ENCODE measurements at places on chromosomes 12 and 14. TPM values are rescaled to one million over a fixed set of nuclear protein-coding genes. Genes with fewer than 3 reads are reported as not detected.

The ANAPC5 gene
- 198 TPM for polyA plus RNA-seq

DNA sequence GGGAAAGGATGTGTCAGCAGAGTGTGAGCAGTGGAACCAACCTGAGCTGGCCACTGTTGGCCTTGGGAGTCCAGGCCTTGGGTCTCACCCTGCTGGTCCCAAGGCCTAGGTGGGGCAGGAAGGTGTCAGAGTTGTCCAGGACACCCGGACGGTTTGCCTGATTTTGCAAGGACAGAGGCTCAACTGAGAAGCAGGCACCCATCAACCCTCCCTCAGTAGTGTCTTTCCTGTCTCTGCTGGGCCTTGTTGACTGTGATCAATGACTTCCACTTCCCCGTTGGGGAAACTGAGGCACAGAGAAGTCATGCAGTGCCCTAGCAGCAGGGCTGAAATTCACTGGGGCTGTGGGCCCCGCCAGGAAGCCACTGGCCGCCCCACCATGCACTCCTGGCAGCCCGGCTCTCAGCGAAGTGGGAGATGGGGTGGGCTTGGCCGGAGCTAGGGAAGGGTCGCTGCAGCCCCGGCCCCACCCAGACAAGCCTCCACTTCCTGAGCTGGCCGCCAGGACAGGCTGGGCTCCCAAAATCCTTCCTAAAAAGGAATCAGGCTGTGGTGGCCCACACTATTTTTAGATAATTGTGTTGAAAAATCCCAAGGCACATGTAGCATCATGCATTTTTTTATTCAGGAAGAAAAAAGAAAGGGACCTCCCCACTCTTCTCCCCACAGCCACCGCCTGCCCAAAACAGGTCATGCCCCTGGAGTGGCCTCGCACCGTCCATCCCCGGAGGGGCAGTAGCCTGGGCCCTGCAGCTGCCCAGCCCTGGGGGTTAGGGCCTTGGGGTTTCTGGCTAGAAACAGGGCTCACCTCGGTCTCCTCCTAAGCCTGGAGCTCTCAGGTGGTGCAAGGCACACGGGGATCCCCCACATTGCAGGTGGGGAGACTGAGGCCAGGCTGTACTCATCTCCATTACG is 127.4 kb downstream of the CALM1 start:
- no peak for DNase-seq

The DCN gene
- not detected for polyA plus RNA-seq

DNA sequence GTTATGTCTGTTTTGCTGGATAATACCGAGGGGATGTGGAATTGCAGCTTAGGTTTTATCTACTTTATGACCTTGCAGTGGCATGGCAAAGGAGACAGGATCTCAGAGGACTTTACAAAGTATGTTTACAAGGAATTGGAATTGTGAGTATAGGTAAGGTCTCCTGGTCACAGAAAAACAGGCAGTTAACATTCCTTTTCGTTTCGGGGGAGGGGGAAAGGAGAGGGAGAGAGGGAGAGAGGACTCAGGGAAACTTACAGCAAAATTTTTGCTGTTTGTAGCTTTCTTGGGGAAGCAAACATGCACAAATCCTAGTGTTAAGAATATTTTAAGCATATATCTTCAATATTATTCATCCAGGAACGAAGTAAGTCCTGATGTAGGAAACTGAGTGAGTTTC is 590.5 kb upstream of the LRFN5 start:
- no peak for DNase-seq

DNA sequence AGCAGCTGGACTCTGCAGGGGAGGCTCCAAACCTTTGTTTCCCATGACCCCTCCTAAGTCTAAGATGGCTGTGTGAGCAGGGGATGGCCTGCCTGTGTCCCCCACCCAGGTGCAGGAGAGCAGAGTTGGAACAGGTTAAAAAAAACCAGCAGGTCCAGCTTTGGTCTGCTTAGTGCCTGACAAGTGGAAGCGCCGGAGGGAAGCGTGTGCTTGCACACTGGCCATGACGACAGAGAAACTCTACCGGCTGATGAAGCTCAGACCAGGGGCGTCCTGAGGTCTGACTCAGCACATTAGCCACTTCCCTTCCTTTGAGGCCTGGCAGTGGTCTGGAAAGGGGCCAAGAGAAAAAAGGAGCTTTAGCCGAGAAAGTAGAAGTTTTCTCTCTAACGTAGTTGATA is 280.1 kb downstream of the VRK1 start:
- DNase-seq: no peak

DNA sequence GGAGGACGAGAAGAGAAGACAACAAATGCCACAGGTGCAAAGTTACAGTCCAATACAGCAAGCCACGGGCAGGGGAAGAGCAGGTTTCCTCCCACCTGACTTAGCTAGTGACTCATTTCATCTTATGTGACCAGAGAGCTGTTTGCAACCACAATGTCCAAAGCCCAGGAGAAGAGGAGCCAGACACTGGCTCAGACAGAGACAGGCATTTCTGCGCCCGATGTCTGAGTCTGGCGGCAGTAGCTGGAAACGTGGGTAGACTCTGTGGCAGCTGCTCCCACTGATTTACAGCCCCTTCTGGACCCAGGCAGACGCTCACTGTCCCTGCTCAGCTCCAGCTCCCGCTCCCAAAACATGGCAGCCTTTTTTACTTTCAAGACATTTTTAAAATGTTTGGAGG is 60.0 kb downstream of the CHGA start:
- DNase-seq: no peak

DNA sequence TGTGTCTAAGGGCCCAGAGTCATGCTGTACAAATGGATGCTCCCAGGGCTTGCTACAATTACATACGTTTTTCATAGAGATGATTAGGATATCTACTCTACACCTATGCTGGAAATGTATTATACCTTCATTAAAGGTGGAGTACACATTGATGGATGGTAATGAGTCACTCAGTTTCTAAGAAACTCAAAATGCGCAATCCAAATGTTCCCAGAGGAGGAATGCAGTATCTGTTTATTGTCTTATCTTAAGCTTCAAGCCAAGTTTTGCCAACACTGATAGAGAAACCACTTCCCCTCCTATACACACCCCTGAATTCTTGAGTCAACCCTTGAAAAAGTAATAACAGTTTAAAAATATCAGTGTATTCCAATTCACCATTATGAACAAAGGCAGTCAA is 266.6 kb upstream of the FAR2 start:
- no peak for DNase-seq

The TSPAN11 gene
- polyA plus RNA-seq: not detected

GRCh38 chr12:13008741-13009380 is 8.8 kb upstream of the HEBP1 start:
- no peak for DNase-seq

The GPR162 gene
- 0.54 TPM for polyA plus RNA-seq

The KLHL33 gene
- polyA plus RNA-seq: 0.25 TPM

The C12orf42 gene
- 25.6 TPM for polyA plus RNA-seq

DNA sequence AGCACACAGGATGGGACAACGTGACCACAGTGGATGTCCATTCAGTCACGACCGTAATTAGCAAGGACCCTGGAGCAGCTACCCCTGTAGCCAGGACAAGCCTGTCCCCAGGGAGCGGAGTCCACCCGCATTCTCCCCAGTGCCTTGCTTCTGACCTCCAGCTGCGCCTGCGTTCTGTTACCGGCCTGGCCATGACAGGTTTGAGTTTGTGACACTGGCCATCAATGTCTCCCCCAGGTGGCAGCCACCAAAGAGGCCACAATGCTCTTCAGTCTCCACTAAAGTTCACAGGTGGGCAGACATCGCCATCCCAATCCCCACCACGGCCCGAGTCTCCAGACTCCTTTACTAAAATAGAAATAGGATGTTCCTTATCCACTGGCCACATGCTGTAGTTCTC is 96.7 kb downstream of the TMEM132D start:
- no peak for DNase-seq

The MGAT4C gene
- polyA plus RNA-seq: not detected

GRCh38 chr12:111643427-111643826 is 42.3 kb downstream of the BRAP start:
- DNase-seq: no peak

DNA sequence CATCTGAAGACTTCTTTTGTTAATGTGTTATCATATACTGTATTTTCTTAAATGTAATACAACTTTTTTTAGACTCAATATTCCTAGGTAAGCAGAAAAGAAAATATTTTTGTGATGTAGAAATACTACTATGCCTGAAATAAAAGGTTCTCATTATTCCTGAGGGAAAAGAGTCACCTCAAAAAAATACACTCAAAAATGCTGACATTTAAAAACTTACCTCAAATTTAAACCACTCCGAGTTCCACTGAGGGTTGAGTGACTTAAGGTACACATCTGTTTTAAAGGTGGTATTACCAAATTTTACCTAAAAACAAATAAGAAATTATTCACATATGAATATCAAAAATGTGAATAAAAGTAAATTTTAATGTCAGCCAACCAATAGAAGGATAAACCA is 9.3 kb downstream of the C2CD5 start:
- no peak for DNase-seq

- no peak for DNase-seq
Measured at GRCh38 chr14:102505000-102505619, 4.5 kb downstream of the ANKRD9 start.

DNA sequence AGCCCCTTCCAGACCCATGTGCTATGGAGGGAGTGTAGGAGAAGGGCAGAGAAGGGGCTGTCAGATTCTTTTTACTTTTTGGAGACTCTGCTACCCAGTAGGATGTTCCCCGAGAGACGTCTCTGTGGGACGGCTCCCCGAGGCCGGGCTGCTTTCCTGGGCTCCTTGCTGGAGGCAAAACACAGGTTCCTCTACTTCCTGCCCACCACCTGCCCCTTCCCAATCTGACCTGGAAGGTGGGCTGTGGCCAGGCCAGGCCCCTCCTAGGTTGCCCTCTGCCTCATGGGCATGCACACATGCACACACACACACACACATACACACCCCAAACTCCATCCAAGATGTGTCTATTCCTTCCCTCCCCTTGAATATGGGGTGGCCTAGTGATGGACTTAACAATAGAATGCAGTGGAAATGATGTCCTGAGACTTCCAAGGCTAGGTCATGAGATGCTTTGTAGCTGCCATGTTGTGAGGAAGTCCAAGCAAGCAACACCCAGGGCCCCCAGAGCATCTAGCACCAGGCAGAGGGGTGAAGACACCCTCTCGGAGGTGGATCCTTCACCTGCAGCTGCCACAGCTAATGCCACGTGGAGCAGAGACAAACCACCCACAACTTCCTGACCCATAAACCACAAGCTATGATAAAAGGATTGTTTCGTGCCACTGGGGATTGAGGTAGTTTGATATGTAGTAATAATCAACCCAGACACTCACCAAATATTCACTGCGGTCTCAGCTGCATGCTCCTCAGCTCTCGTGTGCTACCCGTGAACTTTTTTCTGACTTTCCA is 1.6 kb upstream of the ASB2 start:
- DNase-seq: peak; percentile 78

The SLC17A8 gene
- not detected for polyA plus RNA-seq

GRCh38 chr12:18502422-18502968 is 235.3 kb downstream of the PLCZ1 start:
- DNase-seq: no peak

GRCh38 chr14:50667684-50667995 is 466 bp downstream of the SAV1 start:
- DNase-seq: peak; percentile 78

DNA sequence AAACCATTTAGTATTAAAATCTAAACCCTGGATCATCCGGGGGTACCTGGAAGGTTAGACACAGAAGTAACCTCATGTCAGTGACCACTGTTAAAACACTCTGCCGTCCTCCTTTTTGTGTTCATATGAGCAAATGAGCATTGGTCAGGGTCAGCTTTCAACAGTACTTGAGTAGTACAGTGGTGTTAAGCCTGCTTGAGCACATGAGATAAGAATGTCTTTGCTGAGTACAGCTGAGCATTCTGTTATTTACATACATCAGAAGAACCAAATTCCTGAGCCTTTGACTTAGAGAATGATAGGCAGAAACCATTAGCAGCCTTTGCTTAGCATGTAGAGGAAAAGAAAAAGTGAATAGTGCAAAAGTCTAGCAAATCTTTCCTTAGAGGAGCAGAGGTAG is 38.6 kb upstream of the LRTM2 start:
- no peak for DNase-seq

DNA sequence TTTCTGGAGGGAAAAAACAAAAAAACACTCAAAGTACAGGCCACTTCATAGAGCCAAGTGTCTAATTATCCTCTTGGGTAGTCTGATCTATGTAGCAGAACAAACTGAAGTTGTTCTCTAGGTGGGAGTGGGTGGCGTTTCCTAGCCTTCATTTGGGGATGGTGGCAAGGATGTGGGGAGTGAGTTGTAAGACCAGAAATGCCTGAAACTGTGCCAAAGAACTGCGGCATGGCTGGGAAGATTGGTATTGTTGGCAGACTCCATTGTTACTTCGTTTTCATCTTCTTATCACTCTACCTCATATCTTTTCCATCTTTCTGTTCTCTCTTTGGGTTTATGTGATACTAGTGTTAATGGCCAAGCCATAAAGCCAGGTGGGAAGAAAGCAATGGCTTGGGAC is 177.3 kb upstream of the DDHD1 start:
- no peak for DNase-seq

DNA sequence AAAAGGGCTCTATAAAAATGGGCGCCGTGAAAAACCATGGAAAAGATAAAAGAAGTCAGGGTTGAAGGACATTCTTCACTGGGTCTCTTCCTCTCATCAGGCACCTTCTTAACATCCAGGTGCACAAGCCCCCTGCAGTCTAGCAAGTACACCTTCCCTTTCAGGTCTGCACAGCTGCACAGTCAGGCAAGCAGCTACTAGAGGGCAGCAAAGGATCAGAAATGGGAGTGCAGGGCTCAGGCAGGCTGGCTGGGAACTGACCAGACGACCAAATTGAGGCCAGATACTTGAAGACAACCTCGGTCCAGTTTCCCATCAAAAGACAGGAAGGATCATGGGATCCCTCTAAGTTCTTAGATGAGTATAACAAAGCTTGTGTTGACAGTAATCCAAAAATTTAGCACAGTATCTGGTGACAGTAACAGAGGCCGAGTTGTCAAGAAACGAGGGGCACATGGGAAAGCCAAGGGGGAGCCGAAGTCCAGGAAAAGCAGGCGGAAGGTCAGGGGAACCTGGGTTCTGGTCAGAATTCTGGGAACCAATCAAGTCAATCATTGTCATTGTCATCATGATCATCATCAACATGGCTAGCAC is 10.1 kb upstream of the GRIP1 start:
- peak; percentile 55 for DNase-seq

- DNase-seq: no peak
Measured at GRCh38 chr12:27602516-27602915, 78.5 kb downstream of the PPFIBP1 start.

GRCh38 chr14:103879570-103880347 is 32.4 kb upstream of the PPP1R13B start:
- DNase-seq: no peak

The HOXC13 gene
- not detected for polyA plus RNA-seq

The TRIM9 gene
- polyA plus RNA-seq: 0.24 TPM

GRCh38 chr14:91280129-91280528 is 35.6 kb upstream of the GPR68 start:
- DNase-seq: no peak

The NFE2 gene
- polyA plus RNA-seq: 0.76 TPM

The RFLNA gene
- not detected for polyA plus RNA-seq

- no peak for DNase-seq
Measured at GRCh38 chr12:19131025-19131444, 1.5 kb downstream of the PLEKHA5 start.

The PPP1R1A gene
- polyA plus RNA-seq: not detected

- DNase-seq: peak; percentile 33
Measured at GRCh38 chr14:68780358-68781160, 12.3 kb downstream of the ZFP36L1 start.

All from B cell (primary cell).